ENCODE measurements at places on chromosomes 5 and 9. TPM values are rescaled to one million over a fixed set of nuclear protein-coding genes. Genes with fewer than 3 reads are reported as not detected.

GRCh38 chr5:155514105-155514563, 500.6 kb downstream of the KIF4B start:
- peaks cover 1% of the 10 kb centered on the region for H3K27me3 ChIP-seq
- H3K27ac ChIP-seq: no peak overlapping the region
- DNase-seq: no peak
- no peak overlapping the region for H3K4me3 ChIP-seq
- no peaks in the 10 kb centered on the region for H3K4me1 ChIP-seq
- H3K36me3 ChIP-seq: no peaks in the 10 kb centered on the region

DNA sequence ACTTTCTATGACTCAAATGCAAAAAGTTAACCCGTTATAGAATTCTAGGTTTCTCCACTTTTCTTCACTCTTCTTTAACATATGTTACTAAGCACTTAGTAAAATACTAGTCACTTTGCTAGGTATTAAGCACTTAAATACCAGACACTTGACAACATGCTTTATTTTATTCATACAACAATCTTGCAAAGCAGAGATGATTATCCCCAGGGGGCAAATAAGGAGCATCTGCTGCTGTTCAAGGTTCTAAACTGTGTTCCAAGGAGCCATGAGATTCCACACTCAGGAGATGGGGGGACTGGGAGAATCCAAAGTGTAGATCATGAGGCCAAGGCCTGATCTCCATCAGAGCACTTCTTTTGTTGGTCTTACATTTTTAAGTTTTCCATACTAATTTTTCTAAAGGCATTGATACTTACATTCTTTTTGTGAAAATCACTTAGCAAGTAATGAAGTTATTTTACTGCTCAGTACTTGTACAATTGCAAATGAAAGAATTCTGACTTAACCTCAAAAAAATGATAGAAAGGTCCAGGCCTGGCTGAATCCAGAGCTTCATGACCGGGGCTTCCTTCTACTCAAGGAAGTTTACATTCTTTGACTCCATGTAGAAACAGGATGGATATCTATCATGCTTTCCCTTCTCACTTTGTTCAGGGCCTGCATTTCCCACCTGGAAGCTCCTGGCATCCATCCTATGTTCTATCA, 504.4 kb upstream of the WWC1 start:
- H3K27ac ChIP-seq: no peak overlapping the region
- DNase-seq: no peak
- H3K36me3 ChIP-seq: no peaks in the 10 kb centered on the region

GRCh38 chr9:96441798-96442445, 8.0 kb upstream of the HABP4 start:
- no peaks in the 10 kb centered on the region for H3K4me1 ChIP-seq
- H3K4me3 ChIP-seq: no peak overlapping the region
- no peak overlapping the region for H3K27ac ChIP-seq
- H3K36me3 ChIP-seq: no peaks in the 10 kb centered on the region
- DNase-seq: no peak
- H3K27me3 ChIP-seq: no peaks in the 10 kb centered on the region

GRCh38 chr9:113675475-113675941, 200.6 kb upstream of the ZNF618 start:
- no peak overlapping the region for H3K27ac ChIP-seq
- H3K36me3 ChIP-seq: no peaks in the 10 kb centered on the region
- peaks cover 31% of the 10 kb centered on the region for H3K27me3 ChIP-seq
- no peaks in the 10 kb centered on the region for H3K4me1 ChIP-seq
- no peak overlapping the region for H3K4me3 ChIP-seq
- DNase-seq: no peak

DNA sequence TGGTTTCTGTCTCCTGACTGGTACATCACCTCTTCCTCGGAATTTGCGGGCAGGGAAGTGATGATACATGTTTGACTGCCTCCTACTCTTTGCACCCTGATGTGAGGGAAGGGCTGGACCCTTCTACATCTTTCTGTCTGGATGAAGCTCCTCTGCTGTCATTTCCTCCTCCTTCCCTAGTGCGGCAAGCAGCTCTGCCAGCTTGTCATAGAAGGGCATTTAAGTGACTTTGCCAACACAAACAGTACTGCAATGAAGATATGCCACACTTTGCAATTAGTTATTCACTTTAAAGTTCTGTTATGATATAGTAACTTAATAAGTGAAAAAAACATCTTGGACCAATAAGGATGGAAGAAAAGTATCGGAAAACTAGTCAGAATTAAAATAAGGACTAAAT, 48.5 kb upstream of the ABL1 start:
- no peak for DNase-seq

DNA sequence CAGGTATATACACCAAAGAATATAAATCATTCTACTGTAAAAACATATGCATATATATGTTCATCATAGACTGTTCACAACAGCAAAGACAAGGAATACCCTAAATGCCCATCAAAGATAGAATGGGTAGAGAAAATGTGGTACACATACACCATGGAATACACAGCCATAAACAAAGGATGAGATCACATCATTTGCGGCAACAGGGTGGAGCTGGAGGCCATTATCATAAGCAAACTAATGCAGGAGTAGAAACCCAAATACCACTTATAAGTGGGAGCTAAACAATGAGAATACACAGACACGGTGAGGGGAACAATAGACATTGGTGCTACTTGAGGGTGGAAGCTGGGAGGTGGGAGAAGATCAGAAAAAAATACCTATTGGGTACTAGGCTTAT, 117.6 kb downstream of the COX7C start:
- H3K4me1 ChIP-seq: no peaks in the 10 kb centered on the region
- H3K4me3 ChIP-seq: no peak overlapping the region
- no peaks in the 10 kb centered on the region for H3K27me3 ChIP-seq
- no peaks in the 10 kb centered on the region for H3K36me3 ChIP-seq
- H3K27ac ChIP-seq: no peak overlapping the region
- no peak for DNase-seq

DNA sequence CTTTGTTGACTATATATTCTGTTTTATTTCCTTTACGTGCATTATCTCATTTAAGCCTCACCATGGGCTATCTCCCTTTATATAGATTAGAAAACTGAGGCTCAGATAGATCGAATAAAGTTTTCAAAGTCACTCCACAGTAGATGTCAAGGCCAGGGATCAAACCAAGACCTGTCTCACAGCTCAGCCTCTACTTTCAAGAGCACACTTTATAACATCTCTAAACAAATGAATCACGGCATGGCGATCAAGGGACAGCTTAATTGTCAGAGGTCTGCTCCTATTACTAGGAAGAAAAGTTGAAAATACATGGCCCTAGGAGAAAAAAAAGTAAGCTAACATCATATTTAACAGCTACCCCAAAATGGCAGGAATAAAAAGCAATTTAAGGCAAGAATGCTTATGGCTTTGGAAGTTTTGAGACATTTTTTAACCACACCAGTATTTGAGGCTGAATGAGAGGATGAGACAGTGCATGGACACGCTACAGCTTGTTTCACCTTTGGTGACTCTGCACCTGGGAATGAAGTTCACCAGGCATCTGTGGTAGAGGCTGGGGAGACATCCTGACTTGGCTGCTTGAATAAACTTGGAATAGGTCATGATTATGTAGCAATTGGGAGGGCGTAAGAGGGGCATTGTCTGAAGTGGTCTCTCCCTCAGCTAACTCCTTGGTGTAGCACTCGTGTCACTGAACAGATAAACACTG, 486.8 kb upstream of the WWC1 start:
- H3K36me3 ChIP-seq: no peaks in the 10 kb centered on the region
- H3K27me3 ChIP-seq: no peaks in the 10 kb centered on the region
- no peaks in the 10 kb centered on the region for H3K4me1 ChIP-seq
- H3K27ac ChIP-seq: no peak overlapping the region

DNA sequence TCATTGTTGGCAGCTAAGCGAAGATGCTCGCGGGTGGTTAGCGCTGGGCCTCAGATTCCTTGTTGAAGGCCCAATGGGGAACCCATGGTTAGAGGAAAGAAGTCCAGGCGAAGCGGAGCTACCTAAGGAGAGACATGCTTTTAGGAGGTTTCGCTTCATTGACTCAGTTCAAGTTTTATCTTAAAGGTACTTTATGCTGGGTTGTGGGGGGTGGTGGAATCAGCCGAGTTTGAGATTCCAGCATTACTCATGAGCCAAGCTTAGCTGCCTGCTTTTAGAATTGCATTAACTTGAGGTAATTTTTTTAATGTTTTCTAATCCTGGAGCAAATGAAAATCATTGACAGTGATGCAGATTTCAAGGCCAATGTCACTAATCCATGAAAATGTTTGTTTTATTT, 16.1 kb downstream of the MEGF10 start:
- peaks cover 6% of the 10 kb centered on the region for H3K27me3 ChIP-seq
- no peak for DNase-seq
- H3K36me3 ChIP-seq: no peaks in the 10 kb centered on the region
- H3K4me3 ChIP-seq: no peak overlapping the region
- H3K27ac ChIP-seq: no peak overlapping the region

GRCh38 chr9:133990366-133991213, 1.5 kb downstream of the VAV2 start:
- peaks cover 12% of the 10 kb centered on the region for H3K27me3 ChIP-seq
- peaks cover 1% of the 10 kb centered on the region for H3K4me1 ChIP-seq
- DNase-seq: no peak

- no peaks in the 10 kb centered on the region for H3K36me3 ChIP-seq
- H3K4me3 ChIP-seq: no peak overlapping the region
- H3K4me1 ChIP-seq: no peaks in the 10 kb centered on the region
- peaks cover 3% of the 10 kb centered on the region for H3K27me3 ChIP-seq
- H3K27ac ChIP-seq: no peak overlapping the region
Observed at GRCh38 chr5:111950660-111951059, 193.7 kb upstream of the NREP start.

DNA sequence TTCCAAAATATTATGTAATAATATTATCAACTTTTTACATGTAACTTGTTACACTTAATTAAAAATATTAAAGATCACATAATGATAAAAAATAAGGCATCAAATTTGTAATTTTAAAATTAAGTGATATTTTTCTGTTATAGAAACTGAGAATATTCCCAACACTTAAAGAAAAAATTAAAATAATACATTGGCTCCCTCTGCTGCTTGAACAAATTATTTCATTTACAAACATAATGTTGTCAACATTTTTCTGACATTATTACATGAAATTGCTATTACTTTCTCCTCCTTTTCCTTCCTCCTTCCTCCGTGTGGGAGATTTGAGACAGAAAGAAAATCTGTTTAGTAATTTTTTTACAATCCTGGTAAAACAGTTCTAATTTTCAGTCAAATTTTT, 42.3 kb downstream of the RNF180 start:
- DNase-seq: no peak
- H3K4me1 ChIP-seq: no peaks in the 10 kb centered on the region
- H3K36me3 ChIP-seq: no peaks in the 10 kb centered on the region
- H3K27ac ChIP-seq: no peak overlapping the region
- H3K4me3 ChIP-seq: no peak overlapping the region

- H3K27ac ChIP-seq: no peak overlapping the region
- peaks cover 6% of the 10 kb centered on the region for H3K27me3 ChIP-seq
- no peak for DNase-seq
Observed at GRCh38 chr9:127588740-127589506, 23.2 kb upstream of the STXBP1 start.

- no peaks in the 10 kb centered on the region for H3K36me3 ChIP-seq
- no peak for DNase-seq
- H3K4me1 ChIP-seq: no peaks in the 10 kb centered on the region
- H3K27me3 ChIP-seq: peaks cover 2% of the 10 kb centered on the region
Observed at GRCh38 chr9:99621040-99621439, 200.6 kb upstream of the NR4A3 start.

DNA sequence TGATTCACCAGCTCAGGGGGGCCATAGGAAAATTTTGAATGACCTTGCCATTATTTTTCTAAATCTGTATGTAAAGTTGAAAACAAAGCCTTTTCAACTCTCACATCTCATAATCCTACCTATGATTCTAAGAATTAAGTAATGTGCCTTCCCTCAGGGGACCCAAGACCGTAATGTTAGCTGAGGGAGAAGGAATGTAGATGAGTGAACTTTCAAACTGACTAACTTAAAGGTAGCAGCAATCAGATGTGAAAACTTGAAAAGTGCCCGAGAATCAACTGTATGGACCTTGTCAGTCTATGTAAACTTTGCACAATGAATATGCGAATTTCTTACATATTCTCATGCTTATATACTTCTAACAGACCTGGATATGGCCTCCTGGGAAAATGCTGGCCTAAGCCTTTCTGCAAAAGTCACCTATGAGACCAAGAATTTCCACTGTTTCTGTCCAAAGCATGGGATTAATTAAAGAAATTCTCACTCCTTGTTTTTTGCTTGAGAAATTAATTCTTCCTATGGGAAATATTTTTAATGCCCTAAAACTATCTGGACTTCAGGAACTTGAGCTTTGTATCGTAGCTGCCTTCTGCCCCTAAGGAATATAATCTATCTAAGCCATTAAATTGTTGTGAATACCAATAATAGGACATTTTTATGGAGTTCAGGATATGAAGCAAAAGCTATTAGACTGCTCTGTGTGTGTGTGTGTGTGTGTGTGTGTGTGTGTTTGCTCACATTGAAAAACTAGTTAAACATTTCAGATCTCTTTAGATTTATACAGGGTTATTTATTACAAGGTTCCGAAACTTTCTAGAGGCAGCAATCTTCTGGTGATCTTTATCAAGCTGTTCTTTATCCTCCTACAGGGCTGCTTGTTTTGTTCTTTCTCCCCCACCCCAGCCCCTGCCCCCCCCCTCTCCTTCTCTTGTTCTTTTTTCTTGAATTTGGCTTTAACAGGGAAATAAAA, 169.1 kb upstream of the CLINT1 start:
- H3K27ac ChIP-seq: no peak overlapping the region
- no peaks in the 10 kb centered on the region for H3K36me3 ChIP-seq
- DNase-seq: no peak
- H3K4me3 ChIP-seq: no peak overlapping the region
- peaks cover 24% of the 10 kb centered on the region for H3K27me3 ChIP-seq
- H3K4me1 ChIP-seq: peaks cover 5% of the 10 kb centered on the region

DNA sequence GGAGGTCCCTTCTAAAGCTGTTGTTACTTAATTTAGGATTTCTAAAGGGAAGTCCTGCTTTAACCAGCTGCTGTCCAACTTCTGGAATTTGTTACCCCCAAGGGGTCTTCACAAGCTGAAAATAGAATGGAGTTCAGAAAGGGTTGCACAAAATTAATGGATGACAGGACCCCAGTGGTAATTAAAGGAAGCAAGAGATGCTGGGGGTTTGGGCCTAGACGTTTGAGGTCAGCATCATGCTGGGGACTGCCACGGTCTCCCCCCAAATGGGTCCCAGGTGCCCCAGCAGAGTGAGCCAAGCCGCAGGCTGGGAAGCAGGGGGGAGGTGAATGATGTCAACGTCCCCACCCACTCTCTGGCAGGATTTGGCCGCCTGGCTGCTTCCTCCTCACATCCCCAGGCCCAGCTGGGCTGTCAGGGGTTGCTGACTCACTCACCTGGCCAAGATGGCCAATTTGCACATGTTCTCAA, 97.5 kb upstream of the ARAP3 start:
- H3K36me3 ChIP-seq: no peaks in the 10 kb centered on the region
- H3K27ac ChIP-seq: no peak overlapping the region
- DNase-seq: peak; percentile 11
- peaks cover 2% of the 10 kb centered on the region for H3K27me3 ChIP-seq

The IFNA13 gene
- total RNA-seq: not detected

The PCDHGA3 gene
- total RNA-seq: not detected

The GMCL2 gene
- not detected for total RNA-seq

The TERT gene
- 4.7 TPM for total RNA-seq

The IRX2 gene
- not detected for total RNA-seq

The PCDH1 gene
- total RNA-seq: not detected

The TTLL11 gene
- total RNA-seq: 0.97 TPM

Data from activated CD4-positive, alpha-beta memory T cell treated with anti-CD3 and anti-CD28 coated beads for 36 hours (primary cell).